ENCODE measurements at places on chromosomes 2 and 18.
A peak's percentile ranks its signal among the peaks of the same experiment; 100 is the strongest.

- DNase-seq = no peak
These were observed at the start of gene PAX8 for GRCh38 chr2:113278742-113279139. TSS of gene PAX8 (minus strand) at chr2:113278921. CDS start at chr2:113278394, 527 bp downstream.

DNA sequence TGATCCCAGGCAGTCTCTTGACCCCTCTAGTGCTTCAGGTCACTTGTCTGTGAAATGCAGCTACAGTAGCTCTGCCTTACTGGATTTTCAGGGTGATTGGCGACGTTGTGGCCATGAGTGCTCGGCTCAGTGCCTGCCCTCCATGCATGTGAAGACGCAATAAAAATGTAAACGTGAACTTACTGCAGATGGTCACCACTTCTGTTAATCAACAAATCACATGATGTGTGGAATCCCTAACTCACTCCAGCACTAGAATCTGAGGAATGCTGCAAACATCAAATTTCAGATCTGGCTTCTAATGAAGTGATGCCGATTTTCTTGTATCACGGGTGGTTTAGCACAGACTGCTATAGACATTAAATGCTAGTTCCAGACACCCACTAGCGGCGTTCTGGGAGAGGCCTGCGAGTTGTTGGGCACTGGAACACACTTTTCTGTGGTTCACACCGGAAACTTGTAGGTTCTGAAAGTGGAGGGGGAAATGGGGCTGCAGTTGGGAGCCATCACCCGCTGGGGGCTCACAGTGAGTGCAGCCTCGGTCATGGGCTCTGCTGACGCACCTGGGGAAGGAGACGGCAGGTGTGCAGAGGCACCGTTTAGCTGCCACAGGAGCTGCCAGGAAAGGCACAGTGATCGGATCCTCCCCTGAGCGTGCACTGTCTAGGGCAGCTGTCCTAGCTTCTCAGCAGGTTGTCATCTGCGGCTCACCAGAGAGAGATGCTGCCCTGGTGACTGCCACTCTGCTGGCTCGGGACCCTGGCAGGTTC is 6.5 kb downstream of the CNDP1 start:
- no peak for DNase-seq

- DNase-seq = no peak
These were observed 8.3 kb downstream of the GALNT5 start for GRCh38 chr2:157265825-157266224.

DNA sequence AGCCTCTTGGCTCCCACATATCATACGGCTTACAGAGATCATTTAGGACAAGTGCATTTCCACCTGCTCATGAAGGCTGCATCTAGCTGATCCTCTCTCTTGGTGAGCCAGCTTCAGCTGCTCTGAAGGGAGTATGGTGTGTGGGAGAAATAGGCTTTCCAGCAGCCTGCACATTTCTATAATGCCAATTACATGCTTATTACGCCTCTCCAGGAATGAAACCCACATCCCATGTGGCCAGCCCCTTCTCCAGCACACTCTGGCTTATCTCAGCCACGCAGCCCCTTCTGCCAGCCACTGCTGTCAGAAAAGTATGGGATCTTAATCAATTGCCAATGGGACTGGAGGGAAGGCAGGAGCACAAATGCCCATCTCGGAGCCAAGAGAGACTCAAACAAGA is 117.5 kb downstream of the GALNT14 start:
- no peak for DNase-seq

DNA sequence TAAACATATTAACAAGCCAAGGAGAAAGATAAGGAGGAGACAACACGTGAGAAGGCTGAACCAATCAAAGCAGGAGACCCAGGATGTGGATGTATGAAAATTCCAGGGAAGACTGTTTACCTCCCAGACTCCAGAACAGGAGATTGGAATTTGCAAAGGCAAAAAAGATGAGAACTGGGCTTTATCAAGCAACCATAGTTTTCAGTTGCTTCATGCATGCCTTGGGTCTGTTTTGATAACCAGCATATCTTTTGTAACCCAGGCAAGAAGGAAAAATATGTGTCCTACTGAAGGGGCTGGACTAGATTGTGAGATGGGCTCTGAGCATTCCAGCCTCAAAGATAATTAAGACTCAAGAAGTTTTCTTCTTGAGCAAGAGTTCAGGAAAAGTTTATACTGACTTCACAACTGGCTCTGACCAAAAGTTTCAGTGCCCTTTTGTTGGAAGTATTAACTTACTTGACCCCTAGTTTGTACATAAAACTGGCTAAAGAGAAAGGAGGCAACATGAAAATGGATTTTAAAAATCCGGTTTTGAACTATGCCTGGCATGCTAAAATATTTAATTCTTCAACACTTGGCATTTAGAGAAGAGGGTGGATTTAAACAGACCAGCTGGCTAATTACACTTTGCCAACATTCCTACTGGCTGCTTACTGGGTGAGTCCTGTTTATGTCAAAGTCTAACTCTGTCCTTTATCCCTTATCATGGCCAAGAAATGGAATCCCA is 79.3 kb upstream of the CD28 start:
- DNase-seq = no peak

GRCh38 chr18:72630991-72631390 is 86.8 kb upstream of the CBLN2 start:
- no peak for DNase-seq

- peak; percentile 51 for DNase-seq
These were observed at the start of gene DGKD for GRCh38 chr2:233353769-233354499. TSS of gene DGKD (plus strand) at chr2:233354494. CDS start at chr2:233354519, 25 bp downstream.

GRCh38 chr2:221228214-221228769 is 343.8 kb downstream of the EPHA4 start:
- DNase-seq = no peak

GRCh38 chr2:234793212-234793785 is 158.5 kb upstream of the SH3BP4 start:
- no peak for DNase-seq

DNA sequence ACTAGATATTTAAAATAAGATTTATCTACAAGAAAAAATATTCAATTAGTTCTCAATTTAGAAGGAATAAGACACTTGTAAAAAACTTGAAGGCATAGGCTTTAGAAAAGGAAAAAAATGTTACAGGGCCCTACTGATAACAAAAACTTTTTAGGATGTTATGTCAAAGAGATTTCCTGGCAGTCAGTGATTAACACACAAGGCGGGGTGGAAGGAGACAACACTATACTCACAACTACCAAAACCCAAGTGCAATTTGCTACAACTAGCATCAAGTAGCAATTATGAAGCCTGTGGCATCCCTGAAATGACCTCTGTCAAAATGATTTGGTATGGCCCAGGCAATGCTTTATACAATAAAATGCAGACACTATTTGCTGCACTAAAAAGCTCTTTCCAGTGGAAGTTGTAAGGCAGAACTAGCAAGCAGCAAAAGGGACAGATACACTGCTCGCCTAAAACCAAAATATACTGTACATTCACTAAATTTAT is 15.3 kb downstream of the STRN start:
- no peak for DNase-seq

- DNase-seq = no peak
These were observed 329.0 kb downstream of the DYSF start for GRCh38 chr2:71782323-71782722.

- DNase-seq = no peak
These were observed 460.7 kb downstream of the MTX2 start for GRCh38 chr2:176729706-176730569.

- no peak for DNase-seq
These were observed 309.0 kb downstream of the CMPK2 start for GRCh38 chr2:6556755-6557154.

DNA sequence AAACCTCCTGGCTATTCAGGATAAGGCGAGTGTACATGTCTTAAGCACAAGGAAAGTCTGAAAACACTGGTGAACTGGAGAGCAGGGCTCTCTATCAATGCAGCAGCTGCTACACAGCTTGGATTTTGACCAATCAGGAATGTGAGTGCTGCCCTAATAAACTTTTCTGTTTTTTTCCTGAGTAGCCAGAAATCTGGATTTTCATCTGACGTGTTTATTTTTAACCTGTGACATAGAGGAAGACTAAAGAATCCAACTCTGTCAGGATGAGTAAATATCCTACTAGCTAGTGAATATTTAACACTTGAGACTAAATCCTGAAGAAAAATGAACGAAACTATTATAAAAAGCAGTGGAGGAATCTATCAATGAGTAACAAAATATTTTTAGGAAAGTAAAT is 1638.9 kb downstream of the LRP1B start:
- DNase-seq = no peak

DNA sequence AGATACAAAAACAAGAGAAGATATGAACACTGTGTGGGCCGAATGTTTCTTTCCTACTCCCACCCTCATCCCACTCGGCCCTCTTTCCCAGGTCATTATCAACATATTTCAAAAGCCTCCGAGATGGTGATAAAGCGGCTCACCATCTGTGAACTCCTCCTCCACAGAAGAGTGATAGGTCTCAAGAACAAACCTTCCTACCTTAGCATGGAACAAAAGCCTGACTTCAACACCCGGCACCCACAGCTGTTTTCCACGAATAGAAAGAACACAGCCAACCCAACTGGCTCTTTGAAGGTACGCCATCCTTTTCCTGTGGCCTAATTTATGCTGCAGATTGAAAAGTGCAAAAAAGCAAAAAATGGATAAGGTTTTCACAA is 28.8 kb downstream of the BCL2 start:
- no peak for DNase-seq

DNA sequence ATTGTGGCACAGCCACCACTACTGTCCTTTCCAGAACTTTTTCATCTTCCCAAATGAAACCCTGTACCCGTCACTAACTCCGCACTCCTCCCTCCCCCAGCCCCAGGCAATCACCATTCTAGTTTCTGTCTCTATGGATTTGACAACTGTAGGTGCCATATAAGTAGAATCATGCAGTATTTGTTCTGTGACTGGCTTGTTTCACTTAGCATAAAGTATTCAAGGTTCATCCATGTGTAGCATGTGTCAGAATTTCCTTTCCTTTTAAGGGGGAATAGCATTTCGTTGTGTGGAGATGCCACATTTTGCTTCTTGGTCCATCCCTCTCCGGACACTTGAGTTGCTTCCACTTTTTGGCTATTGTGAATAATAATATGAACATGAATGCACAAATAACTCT is 842 bp upstream of the CKAP2L start:
- no peak for DNase-seq

GRCh38 chr2:214035091-214035852 is 375.6 kb upstream of the VWC2L start:
- no peak for DNase-seq

DNA sequence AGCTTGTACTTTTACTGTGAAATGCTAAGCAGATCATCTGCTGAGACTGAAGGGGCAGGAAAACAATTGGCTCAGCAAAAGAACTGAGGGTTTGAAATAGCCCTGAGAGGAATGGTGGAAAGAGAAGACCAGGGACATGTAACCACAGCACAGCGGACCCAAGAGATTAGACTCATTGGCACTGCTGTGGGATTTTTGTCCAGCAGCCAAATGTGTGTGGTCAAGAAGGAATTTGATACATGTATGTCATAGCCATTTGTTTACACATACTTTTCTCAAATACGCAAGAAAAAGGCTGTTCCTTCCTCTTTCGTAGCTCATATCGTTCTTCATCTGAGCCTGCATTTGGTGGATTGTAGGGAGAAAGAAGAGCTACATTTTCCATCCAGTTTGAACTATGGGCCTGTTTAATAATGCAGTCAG is 73.8 kb downstream of the TRABD2A start:
- DNase-seq = no peak

Measured in activated T-helper 1 cell treated with anti-CD3 and anti-CD28 coated beads, Interleukin-2, amount 50 U/mL, for 16 hours (primary cell).